ENCODE measurements at places on chromosomes 2 and 18.

- DNase-seq = no peak
- H3K36me3 ChIP-seq = peaks cover 4% of the 10 kb centered on the region
- peak overlapping the region; percentile 75 for H3K27ac ChIP-seq
- peaks cover 80% of the 10 kb centered on the region for H3K4me1 ChIP-seq
- no peak overlapping the region for H3K4me3 ChIP-seq
Observed at GRCh38 chr2:134140251-134140661, 113.6 kb upstream of the MGAT5 start.

GRCh38 chr18:66752733-66753132 lies 148.8 kb upstream of the CDH19 start:
- no peak for DNase-seq
- H3K36me3 ChIP-seq = no peaks in the 10 kb centered on the region
- H3K4me1 ChIP-seq = no peaks in the 10 kb centered on the region
- no peaks in the 10 kb centered on the region for H3K27me3 ChIP-seq

- H3K4me1 ChIP-seq = peaks cover 15% of the 10 kb centered on the region
- peak within 1 kb of the TSS; percentile 72 for H3K4me3 ChIP-seq
- H3K27me3 ChIP-seq = peaks cover 86% of the 10 kb centered on the region
- peaks cover 2% of the 10 kb centered on the region for H3K36me3 ChIP-seq
- DNase-seq = no peak
Observed at GRCh38 chr18:9708057-9708433, at the start of gene RAB31. RAB31 (plus strand) TSS chr18:9708301; CDS start chr18:9708406, 105 bp downstream.

DNA sequence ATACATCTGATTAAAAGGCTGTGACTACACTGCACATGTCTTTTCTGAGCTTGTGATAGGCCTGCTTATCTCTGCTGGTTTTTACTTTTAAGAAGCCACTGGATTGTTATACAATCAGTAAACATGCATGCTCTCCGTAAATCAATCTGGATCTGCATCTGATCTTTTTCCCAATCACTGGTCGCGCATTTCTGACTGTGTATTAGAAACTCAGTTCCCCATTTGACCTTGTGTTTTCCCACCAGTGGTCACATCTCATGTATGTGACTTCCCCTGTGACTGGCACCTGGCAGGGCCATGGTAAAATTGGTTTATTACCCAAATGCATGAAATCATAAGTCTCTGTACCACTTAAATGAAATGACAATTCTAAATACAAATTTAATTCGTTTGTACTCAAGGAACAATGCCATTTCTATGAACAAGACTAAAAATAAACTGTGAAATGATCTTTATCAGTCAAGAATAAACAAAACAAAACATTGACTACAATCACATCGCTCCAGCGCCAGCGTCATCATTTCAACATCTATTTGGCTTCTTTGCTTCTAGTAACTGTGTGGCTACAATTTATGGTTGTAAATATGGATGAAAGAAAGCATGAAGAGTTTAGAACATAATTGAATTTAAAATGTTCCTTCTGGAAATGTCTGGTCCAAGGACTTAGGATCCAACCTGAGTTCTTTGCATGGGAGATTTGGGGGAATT lies 396.6 kb upstream of the TRIB2 start:
- H3K27ac ChIP-seq = peak overlapping the region; percentile 65
- DNase-seq = no peak
- H3K4me3 ChIP-seq = no peak overlapping the region
- no peaks in the 10 kb centered on the region for H3K36me3 ChIP-seq
- H3K4me1 ChIP-seq = no peaks in the 10 kb centered on the region

DNA sequence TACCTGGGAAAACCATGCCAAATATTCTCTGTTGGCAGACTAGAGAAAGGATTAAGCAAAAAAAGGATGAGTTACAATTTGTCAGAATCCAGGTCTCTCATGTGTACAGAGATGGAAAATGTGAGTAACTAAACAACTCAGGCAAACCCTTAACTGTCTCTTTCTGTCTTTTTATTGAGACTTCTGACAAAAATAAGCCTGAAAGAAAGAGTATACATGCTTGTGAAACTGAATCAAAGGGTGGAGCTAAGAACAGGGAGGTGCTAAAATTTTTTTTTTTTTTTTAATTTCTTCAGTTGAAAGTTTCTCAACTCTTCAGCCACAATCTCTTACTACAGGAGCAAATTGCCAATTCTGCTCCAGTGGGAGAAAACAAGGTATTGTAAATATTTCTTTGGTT lies at the start of gene SERPINB10:
Gene SERPINB10 (plus strand): TSS at position 295 of the 400 bp plus-strand sequence. CDS start 7,553 bp downstream, outside the sequence.
- H3K36me3 ChIP-seq = no peaks in the 10 kb centered on the region
- H3K4me1 ChIP-seq = no peaks in the 10 kb centered on the region
- no peak within 1 kb of the TSS for H3K27ac ChIP-seq
- DNase-seq = no peak

GRCh38 chr2:58871469-58872142 lies 630.5 kb upstream of the FANCL start:
- no peak for DNase-seq
- H3K27ac ChIP-seq = no peak overlapping the region
- no peak overlapping the region for H3K4me3 ChIP-seq
- H3K36me3 ChIP-seq = no peaks in the 10 kb centered on the region

DNA sequence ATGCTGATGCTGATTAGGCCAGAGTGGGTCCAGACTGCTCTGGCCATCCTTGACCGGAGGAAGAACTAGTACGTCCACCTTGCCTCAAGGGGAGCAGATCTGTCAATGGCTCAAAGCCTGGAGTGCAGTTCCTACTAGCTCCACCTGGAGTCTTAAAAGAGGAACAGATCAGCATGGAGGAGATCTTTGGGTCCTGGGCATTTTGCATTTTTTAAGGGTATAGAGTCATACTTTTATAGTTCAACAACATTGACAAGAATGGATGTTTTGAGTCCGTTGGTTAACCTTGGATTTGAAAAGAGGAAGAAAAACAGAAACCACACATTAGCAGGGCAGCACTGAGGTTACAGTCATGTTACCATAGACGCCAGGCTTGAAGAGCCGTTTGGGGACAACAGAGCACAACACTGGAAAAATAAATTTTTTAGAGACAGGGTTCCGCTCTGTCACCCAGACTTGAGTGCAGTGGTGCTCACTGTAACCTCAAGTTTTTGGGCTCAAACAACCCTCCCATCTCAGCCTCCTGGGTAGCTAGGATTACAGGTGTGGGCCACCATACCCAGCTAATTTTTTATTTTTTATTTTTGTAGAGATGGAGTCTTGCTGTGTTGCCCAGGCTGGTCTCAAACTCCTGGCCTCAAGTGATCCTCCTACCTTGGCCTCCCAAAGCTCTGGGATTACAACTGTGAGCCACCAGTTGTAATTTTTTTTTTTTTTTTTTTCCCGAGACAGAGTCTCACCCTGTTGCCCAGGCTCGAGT lies 78.5 kb downstream of the PRKCE start:
- no peak for DNase-seq
- no peaks in the 10 kb centered on the region for H3K27me3 ChIP-seq
- peaks cover 5% of the 10 kb centered on the region for H3K4me1 ChIP-seq
- H3K36me3 ChIP-seq = peaks cover 5% of the 10 kb centered on the region
- peak overlapping the region; percentile 14 for H3K27ac ChIP-seq

GRCh38 chr2:236164925-236165841 lies 3.0 kb downstream of the GBX2 start:
- peaks cover 8% of the 10 kb centered on the region for H3K4me1 ChIP-seq
- H3K27me3 ChIP-seq = peaks cover 65% of the 10 kb centered on the region
- H3K36me3 ChIP-seq = peaks cover 4% of the 10 kb centered on the region
- no peak overlapping the region for H3K4me3 ChIP-seq
- no peak overlapping the region for H3K27ac ChIP-seq
- no peak for DNase-seq

DNA sequence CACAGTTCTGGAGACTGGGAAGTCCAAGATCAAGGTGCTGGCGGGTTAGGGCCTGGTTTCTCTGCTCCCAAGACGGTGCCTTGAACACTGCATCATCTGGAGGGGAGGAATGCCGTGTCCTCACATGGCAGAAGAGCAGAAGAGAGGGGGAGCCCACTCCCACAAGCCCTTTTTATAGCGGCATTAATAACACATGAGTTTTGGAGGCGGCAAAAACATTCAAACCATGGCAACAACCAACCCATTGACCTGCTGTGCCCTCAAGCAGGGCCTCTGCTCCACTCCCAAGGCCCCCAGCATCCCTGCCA lies 62.0 kb downstream of the SMAD7 start:
- no peak overlapping the region for H3K4me3 ChIP-seq
- no peak overlapping the region for H3K27ac ChIP-seq
- peaks cover 22% of the 10 kb centered on the region for H3K4me1 ChIP-seq
- no peaks in the 10 kb centered on the region for H3K27me3 ChIP-seq
- DNase-seq = no peak

DNA sequence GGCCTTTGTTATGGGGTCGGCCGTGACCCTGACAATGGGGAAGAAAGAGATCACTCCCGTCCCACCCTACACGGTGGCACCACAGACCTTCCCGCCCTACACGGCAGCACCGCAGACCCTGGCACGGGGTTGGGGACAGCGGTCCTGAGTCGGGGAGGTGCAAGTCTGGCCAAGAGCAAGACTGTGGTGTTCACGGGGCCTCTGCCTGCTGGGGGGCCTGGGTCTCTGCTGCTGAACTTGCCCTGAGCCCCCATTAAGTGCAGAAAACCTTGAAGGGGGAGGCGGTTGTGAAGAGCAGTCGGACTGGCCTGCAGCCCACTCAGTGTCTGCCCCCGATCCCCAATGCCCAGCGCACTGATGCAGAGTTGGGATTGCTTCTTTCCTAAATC lies 75.9 kb downstream of the SLC66A2 start:
- no peak overlapping the region for H3K27ac ChIP-seq
- H3K4me1 ChIP-seq = no peaks in the 10 kb centered on the region
- H3K36me3 ChIP-seq = no peaks in the 10 kb centered on the region
- H3K4me3 ChIP-seq = no peak overlapping the region
- no peaks in the 10 kb centered on the region for H3K27me3 ChIP-seq

- peaks cover 6% of the 10 kb centered on the region for H3K4me1 ChIP-seq
- no peaks in the 10 kb centered on the region for H3K36me3 ChIP-seq
- H3K27ac ChIP-seq = peak overlapping the region; percentile 17
- no peak for DNase-seq
- peak overlapping the region; percentile 1 for H3K4me3 ChIP-seq
Observed at GRCh38 chr2:201909961-201910361, 103.6 kb downstream of the CDK15 start.

GRCh38 chr2:289362-290089 lies 1.6 kb upstream of the ALKAL2 start:
- H3K4me3 ChIP-seq = peak overlapping the region; percentile 59
- H3K36me3 ChIP-seq = no peaks in the 10 kb centered on the region
- H3K4me1 ChIP-seq = no peaks in the 10 kb centered on the region
- H3K27me3 ChIP-seq = peaks cover 28% of the 10 kb centered on the region
- H3K27ac ChIP-seq = no peak overlapping the region
- DNase-seq = no peak

GRCh38 chr2:105473011-105473410 lies 74.2 kb upstream of the FHL2 start:
- H3K4me1 ChIP-seq = no peaks in the 10 kb centered on the region
- no peaks in the 10 kb centered on the region for H3K36me3 ChIP-seq
- DNase-seq = no peak

GRCh38 chr2:125267683-125268082 lies 1242.6 kb downstream of the CNTNAP5 start:
- no peaks in the 10 kb centered on the region for H3K27me3 ChIP-seq
- no peaks in the 10 kb centered on the region for H3K36me3 ChIP-seq
- H3K27ac ChIP-seq = no peak overlapping the region
- DNase-seq = no peak
- no peaks in the 10 kb centered on the region for H3K4me1 ChIP-seq

- H3K4me1 ChIP-seq = no peaks in the 10 kb centered on the region
- H3K36me3 ChIP-seq = no peaks in the 10 kb centered on the region
- H3K27ac ChIP-seq = no peak overlapping the region
Observed at GRCh38 chr2:128563348-128563687, 244.7 kb upstream of the HS6ST1 start.

DNA sequence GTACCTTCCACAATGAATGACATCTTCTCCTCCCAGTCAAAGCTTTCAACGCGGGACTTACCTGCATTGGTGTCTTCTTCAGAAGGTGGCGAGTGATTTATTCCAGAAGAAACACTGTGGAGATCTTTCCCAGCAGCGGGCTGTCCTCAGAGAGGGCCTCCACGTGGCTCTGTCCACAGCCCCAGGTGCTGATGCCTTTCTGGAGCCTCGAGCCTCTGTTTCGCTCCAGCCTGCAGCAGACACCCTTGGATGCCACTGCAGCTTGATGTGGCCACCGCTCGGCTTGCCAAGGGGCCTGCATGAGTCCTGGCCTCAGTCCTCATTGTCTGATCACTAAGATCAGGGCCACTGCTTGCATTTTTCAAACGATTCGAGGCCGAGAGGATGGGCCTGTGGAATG lies 46.6 kb upstream of the GALR1 start:
- H3K4me1 ChIP-seq = peaks cover 12% of the 10 kb centered on the region
- peaks cover 9% of the 10 kb centered on the region for H3K27me3 ChIP-seq

DNA sequence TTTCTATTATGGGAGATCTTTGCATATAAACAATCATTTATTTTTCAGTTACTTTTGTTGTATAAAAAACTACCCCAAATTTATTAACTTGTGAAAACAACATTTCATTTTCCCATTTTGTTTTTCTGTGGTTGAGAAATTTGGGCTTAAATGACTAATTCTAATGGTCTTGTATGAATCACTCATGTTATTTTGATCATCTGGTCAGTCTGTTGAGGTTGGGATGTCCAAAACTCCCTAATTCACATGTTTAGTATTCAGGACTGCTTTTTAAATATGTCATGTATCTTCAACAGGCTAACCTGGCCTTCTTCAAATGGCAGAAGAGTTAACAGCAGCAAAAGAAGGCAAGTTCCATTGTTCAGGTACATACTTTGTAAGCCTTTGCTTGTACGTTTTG lies 788.1 kb downstream of the TRIB2 start:
- H3K27me3 ChIP-seq = no peaks in the 10 kb centered on the region
- H3K36me3 ChIP-seq = no peaks in the 10 kb centered on the region

DNA sequence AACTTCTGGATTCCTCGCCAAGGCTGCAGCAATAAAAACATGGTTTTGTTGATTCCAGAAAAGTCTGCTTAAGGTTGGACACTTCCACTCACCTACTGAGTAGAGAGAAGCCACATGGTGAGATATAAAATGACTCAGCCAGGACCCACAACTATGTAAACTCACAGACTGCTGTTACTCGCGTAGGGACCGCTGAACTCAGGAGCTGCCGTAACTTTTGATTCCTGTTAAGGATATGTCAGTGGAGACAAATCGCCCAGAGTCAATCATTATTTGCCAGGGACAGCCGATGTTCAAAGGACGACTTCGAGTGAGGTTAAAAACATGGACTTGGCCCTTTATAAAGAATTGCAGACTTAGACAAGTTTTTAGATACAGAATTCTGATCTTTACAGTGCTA lies 25.6 kb downstream of the CYB5A start:
- peaks cover 21% of the 10 kb centered on the region for H3K4me1 ChIP-seq
- no peak overlapping the region for H3K4me3 ChIP-seq
- no peak for DNase-seq
- no peaks in the 10 kb centered on the region for H3K27me3 ChIP-seq
- H3K36me3 ChIP-seq = peaks cover 11% of the 10 kb centered on the region
